ENCODE measurements at places on chromosomes 2 and 18.
A peak's percentile ranks its signal among the peaks of the same experiment; 100 is the strongest.

DNA sequence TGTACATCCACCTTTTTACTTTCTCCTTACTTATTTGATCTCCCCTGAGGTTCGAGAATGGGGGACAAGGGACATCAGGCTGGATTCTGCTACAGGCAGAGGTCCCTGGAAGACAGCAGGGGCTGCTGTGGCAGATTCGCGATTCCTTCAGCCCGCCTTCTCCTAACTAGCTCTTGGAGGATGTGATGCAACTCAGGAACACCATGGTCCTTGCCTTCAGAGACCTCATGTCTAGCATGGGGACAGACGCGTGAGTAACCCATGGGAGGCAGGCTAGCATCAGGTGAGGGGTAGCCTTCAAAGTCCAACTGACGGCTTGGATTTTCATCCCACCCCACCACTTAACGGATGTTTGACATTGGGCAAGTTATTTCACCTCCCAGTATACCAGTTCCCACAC, 869 bp upstream of the TCF23 start:
- no peak for DNase-seq

- no peak for DNase-seq
Measured at GRCh38 chr2:200003444-200003843, 48.1 kb downstream of the MAIP1 start.

DNA sequence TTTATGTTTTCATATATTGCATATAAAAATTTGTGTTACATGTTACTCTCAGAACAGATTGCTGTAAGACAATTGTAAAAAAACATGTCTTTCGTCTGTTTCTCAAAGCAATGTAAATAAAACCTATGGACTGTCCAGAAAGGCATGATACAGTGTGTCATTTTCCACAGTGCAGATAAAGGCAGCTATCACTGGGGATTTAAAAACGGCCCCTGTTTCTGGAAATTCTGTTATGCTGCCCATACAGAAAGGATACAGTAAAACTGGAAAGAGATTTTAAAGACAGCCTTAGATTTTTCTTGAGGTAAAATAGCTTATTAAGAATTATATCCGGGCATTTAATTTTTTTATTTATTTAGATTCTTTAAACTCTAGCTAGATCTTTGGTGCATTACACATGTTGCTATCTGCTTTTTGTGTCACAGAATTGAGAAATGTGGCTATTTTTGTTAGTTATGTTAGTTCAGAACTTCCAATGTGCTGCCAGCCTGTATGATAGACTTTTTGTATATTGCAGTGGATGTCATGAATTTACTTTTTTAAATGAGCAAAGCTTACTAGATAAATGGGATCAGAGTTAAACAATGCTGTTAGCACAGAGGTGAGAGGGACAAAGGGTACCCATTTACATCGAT, 859 bp upstream of the INO80D start:
- peak; percentile 8 for DNase-seq

- DNase-seq: no peak
Measured at GRCh38 chr18:43596105-43596712, 318.9 kb upstream of the SYT4 start.

DNA sequence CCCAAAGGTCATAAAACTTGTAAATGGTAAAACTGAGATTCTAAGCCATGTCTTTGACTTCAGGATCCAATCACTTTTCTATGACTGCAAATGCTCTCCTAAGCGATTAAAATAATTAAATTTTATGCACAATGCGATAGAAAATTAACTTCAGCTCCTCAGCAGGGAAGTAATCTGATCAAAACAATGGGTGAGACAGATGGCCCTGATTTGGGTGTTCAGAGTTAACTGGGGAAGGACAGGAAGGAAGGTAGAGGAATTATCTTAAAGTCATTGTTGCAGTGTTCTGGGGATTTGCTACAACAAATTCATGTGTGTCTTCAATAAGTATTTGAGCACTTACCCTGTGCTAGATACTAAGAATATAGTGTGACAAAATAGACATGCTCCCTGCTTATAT, 446.0 kb upstream of the MEX3C start:
- DNase-seq: no peak

GRCh38 chr2:191786694-191787093, 60.2 kb downstream of the CAVIN2 start:
- no peak for DNase-seq

DNA sequence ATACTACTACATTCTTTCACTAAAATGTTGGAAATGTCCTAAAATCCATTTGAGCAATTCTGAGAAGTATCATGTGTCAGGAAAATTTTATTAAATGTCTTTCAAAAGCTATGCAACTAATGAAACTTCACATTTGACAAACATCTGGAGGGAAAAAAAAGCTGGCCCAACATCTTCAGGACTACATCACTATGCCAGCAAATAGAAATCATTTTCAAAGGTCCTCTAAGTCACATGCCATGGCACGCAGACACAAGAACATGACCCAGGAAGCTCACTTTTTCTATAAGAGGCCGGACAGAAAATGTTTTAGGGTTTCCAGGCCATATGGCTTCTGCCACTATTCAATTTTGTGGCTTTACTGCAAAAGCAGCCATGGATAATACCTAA, 11.6 kb downstream of the KANSL3 start:
- DNase-seq: no peak

DNA sequence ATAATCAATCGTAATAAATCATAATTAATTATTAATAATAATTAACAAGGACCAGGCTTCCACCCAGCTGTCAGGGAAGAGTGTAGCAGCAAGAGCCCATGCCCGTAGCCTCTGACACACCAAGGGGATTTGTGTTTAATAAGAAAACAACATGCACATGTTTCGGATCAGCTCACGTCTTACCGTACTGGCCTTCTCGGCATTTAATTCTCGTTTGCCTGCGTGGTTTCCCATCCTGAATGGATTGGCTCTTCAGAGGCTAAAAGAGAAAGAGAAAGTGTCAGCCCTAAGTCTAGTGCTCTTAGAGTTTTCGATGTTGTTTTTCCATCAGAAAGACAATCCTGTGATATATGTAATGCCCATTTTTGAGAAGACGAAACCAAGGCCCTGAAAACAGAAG, 27.6 kb downstream of the MBP start:
- peak; percentile 54 for DNase-seq

DNA sequence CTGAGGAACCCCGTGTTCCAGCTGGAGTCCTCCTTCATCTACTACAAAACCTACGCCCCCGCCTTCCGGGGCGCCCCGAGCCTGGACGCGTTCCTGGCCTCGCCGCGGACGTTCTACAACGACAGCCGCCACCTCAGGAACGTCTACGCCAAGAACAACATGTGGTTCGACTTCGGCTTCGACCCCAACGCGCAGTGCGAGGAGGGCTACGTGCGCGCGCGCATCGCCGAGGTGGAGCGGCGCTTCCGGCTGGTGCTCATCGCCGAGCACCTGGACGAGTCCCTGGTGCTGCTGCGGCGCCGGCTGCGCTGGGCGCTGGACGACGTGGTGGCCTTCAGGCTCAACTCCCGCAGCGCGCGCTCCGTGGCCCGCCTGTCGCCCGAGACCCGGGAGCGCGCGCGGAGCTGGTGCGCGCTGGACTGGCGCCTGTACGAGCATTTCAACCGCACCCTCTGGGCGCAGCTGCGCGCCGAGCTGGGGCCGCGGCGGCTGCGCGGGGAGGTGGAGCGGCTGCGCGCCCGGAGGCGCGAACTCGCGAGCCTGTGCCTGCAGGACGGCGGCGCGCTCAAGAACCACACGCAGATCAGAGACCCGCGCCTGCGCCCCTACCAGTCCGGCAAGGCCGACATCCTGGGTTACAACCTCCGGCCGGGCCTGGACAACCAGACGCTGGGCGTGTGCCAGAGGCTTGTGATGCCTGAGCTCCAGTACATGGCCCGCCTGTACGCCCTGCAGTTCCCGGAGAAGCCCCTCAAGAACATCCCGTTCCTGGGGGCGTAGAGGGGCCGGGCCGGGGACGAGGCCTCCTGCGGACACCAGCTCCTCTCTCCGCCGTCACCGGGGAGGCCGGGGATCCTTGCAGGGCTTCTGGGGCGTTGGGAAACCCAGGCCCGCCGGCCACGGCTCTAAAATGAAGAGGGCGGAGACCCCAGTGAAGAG, 5.3 kb upstream of the NEU4 start:
- DNase-seq: no peak

- no peak for DNase-seq
Measured at GRCh38 chr18:4821801-4822200, 366.7 kb upstream of the DLGAP1 start.

DNA sequence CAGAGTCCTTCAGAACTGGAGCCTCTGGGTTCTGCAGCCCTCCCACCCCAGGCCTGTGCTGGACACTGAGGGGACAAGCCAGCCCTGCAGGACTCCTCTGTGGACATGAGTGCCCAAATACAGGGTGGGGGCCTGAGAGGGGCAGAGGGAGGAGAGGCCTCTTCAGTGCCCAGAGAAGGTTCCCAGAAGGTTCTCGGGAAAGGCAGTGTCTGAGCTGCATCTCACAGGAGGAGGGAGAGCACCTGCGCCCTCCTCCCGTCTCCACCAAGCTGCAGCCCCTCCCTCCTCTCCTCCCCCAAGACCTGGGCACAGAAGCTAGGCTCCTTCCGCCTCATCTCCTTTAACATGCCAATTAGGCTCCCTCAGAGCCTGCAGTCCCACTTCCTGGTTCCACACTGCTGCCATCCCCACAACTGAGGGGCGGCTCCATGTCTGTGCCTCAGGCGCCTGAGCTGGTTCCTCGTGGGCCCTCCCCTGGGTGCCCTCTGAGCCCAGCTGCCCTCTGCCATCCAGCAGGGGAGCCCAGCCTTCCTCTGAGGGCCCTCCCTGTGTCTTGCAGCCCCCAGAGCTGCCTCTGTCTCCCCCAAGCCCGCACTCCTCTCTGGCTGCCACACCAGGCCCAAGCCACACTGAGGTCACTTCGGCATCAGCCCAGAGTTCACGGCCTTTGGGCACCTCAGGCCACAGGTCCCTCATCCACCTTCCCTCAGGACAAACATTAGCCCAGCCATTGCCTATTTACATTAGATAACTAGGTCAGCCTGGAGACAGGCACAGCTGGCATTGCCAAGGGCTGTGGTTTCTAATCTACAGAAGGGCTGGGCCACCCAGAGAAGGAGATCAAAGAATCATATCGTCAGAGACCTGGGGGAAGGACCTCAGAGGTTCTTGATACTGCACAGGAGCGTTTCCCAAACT, 28.9 kb downstream of the KCNK3 start:
- DNase-seq: no peak

- no peak for DNase-seq
Measured at GRCh38 chr18:31634331-31634713, 42.6 kb downstream of the TTR start.

DNA sequence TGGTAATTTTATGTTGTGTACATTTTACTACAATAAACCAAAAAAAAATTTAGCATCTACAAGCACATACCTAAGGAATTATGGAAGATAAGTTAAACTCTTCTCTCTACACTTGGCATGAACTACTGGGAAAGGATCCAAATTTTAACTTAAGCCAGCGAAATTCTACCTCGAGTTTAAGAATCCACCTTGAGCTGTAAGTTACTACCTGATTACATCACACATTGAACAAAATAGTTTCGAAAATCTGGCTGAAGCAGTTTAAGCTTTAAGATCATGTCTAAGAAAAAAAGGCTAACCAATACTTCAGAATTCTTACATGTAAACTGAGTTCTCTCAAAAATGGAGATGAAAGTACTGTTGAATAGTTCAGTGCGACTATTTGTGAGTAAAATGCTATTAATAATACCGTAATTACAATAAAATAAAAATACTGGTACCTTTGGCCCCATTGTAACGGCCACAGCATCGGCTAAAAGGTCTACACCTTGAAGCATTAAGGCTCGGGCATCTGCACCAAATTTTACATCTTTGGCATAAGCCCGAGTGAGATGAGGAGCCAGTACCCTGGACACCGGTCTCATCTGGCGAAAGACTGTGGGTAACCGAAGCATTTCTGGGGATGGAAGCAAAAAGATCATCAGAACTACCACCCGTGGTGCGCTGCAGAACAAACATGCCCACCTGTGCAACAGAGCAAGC, 1.3 kb downstream of the HSPD1 start:
- no peak for DNase-seq

- DNase-seq: no peak
Measured at GRCh38 chr2:174656035-174656434, 58.4 kb upstream of the WIPF1 start.

Measured in T-helper 1 cell (primary cell).